Activated T-helper 1 cell treated with anti-CD3 and anti-CD28 coated beads, Interleukin-12 subunit alpha, Interleukin-12 subunit beta, Interleukin-2, Interleukin-4 antibody, amounts not matched to agents 30 ng/mL and 10 ng/mL and 1 ng/mL, durations not matched to agents 14 hours and 24 hours and 36 hours (primary cell): ENCODE measurements at places on chromosomes 2 and 18.

DNA sequence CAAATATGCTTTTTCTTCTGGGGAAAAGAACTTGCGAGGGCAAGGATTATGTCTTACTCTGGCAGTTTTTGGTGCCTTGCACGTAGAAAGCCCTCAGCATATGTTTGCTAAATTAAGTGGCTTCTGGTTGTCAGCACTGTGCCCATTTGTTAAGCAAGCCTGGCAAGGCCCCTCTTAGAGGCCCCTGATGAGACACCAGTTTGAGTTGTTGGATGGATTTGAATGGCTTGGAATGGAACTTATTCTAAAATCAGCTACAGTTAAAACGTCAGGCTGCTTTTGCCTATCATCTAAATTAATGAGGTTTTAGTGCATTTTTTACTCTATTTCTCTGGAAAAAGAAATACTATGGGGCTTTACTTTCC lies 28.2 kb downstream of the TMEM182 start:
- H3K27me3 ChIP-seq = no peaks in the 10 kb centered on the region
- H3K4me1 ChIP-seq = no peaks in the 10 kb centered on the region

DNA sequence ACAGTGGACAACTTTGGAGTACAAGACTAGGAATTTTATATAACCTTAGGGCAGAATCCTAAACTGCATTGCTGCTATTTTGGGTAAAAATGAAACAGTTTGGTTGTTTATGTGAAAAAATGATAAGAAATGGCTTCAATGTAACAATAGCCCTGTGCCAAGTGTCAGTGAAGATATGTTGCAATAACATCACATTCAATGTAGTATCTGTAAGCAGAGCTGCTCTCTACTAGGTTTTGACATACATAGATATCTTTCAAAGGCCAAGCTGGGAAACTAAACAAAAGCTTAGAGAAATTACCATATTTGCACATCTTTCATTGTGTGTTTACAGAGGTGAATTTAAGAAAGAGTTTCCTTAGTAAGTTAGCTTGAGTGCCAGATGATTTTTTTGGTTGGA lies 135.0 kb upstream of the DOK6 start:
- H3K27ac ChIP-seq = no peak overlapping the region
- no peak overlapping the region for H3K4me3 ChIP-seq
- DNase-seq = no peak
- H3K27me3 ChIP-seq = no peaks in the 10 kb centered on the region
- H3K36me3 ChIP-seq = no peaks in the 10 kb centered on the region

DNA sequence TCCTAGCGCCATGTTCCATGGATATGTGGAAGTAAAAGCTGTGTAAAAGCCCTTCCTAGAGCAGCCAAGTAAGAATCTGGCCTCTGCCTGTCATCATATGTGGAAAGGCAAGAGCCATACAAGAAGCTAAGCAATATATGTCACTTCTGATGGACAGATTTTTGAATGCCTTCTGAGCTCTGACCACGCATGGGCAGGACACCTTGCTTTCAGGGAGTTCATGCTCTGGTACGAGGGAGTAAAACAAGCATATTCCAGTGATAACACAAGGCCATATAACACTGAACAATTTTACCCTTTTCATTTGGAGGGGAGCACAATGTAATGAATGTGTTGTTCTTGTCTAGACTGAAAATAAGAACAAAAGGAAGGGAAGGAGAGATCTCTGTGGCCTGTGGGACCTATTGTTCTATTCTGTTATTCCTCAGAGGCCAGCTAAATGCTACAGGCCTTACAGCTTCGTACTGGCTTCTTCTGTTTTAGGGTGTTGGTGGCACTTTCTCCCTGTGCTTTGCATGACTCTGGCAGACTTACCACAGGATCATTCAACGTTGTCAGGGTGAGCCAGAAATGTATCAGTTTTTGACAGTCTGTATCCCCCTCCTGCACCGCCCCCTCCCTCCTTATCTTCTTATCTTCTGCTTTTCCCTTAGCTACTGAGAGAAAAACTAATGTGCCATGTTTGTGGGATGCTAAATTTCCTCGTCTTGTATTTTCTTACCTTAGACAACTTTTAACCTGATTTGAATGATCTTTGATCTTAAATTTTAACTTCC lies 99.5 kb downstream of the MAP4K4 start:
- no peak overlapping the region for H3K4me3 ChIP-seq
- no peaks in the 10 kb centered on the region for H3K27me3 ChIP-seq
- peaks cover 11% of the 10 kb centered on the region for H3K36me3 ChIP-seq
- DNase-seq = no peak
- peaks cover 28% of the 10 kb centered on the region for H3K4me1 ChIP-seq
- H3K27ac ChIP-seq = no peak overlapping the region

- no peaks in the 10 kb centered on the region for H3K36me3 ChIP-seq
- no peaks in the 10 kb centered on the region for H3K4me1 ChIP-seq
- no peak overlapping the region for H3K4me3 ChIP-seq
- H3K27ac ChIP-seq = no peak overlapping the region
- DNase-seq = no peak
- H3K27me3 ChIP-seq = no peaks in the 10 kb centered on the region
Measured at GRCh38 chr2:71715241-71715750, 261.9 kb downstream of the DYSF start.

DNA sequence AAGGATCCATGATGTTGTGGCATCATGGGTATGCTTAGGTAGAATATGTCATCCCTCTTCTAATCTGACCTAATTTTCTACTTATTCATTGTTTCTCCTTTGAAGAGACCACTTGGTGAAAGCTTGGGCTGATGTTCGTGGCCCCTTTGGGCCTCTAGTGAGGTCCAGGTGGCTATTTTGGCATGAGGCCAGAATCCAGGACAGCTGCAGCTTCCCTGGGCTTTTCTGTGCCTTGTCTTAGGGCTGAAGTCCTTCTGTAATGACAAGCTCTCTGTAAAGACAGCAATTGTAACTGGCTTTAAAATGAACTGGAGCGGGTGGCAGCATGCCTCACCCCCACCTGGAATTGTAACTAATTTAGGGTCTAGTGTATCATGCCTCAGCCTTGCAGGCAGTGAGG lies 15.6 kb upstream of the MC2R start:
- no peaks in the 10 kb centered on the region for H3K36me3 ChIP-seq
- DNase-seq = no peak
- no peaks in the 10 kb centered on the region for H3K4me1 ChIP-seq
- H3K27ac ChIP-seq = no peak overlapping the region

DNA sequence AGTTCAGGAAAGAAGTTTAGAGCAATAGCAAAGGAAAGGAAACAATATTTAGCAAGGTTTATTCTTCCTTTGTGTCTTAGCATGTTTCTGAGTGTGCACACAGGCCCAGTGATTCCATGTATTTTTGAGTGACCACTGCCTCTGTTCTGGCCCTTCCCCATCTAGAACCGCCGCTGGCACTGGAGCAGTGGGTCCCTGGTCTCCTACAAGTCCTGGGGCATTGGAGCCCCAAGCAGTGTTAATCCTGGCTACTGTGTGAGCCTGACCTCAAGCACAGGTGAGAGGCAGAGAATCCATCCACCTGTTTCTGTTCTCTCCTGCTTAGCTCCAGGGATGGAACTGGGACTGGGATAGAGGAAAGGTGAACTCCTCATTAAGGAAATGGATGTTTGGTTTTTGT lies 2.4 kb downstream of the REG1A start:
- H3K4me1 ChIP-seq = no peaks in the 10 kb centered on the region
- no peak overlapping the region for H3K27ac ChIP-seq
- H3K4me3 ChIP-seq = no peak overlapping the region
- H3K36me3 ChIP-seq = no peaks in the 10 kb centered on the region
- DNase-seq = no peak

DNA sequence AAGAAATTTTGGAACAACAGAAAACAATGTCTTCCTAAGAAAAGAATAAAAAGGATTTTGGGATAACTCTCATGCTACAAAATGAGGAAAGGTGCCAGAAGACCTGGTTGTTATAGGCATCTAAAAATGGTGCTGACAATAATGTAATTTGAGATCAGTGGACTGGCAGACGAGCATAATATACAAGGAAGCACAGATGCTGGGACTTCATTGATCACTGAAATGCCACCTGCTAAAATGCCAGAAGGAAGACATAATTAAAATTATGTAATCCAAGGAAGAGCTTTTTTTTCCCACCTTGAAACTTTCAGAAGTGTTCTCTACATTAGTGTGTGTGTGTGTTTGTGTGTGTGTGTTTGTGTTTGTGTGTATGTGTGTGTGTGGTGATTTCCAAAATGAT lies 535.9 kb downstream of the XIRP2 start:
- no peak overlapping the region for H3K27ac ChIP-seq
- DNase-seq = no peak
- H3K27me3 ChIP-seq = no peaks in the 10 kb centered on the region

- peaks cover 2% of the 10 kb centered on the region for H3K36me3 ChIP-seq
- H3K4me3 ChIP-seq = peak overlapping the region; percentile 51
- H3K4me1 ChIP-seq = peaks cover 12% of the 10 kb centered on the region
- DNase-seq = no peak
- H3K27ac ChIP-seq = no peak overlapping the region
Measured at GRCh38 chr2:20449501-20450200, 2.8 kb downstream of the RHOB start.

- no peak overlapping the region for H3K27ac ChIP-seq
- no peak for DNase-seq
- H3K4me3 ChIP-seq = no peak overlapping the region
- H3K27me3 ChIP-seq = no peaks in the 10 kb centered on the region
Measured at GRCh38 chr2:122340246-122340645, 584.8 kb downstream of the TSN start.

- H3K27ac ChIP-seq = no peak overlapping the region
- H3K4me3 ChIP-seq = no peak overlapping the region
- no peaks in the 10 kb centered on the region for H3K4me1 ChIP-seq
- no peaks in the 10 kb centered on the region for H3K36me3 ChIP-seq
Measured at GRCh38 chr18:79640875-79641274, 38.7 kb upstream of the CTDP1 start.

GRCh38 chr18:65548316-65548715 lies 202.5 kb upstream of the CDH7 start:
- no peaks in the 10 kb centered on the region for H3K27me3 ChIP-seq
- no peak overlapping the region for H3K27ac ChIP-seq
- no peak overlapping the region for H3K4me3 ChIP-seq
- no peaks in the 10 kb centered on the region for H3K4me1 ChIP-seq
- DNase-seq = no peak

DNA sequence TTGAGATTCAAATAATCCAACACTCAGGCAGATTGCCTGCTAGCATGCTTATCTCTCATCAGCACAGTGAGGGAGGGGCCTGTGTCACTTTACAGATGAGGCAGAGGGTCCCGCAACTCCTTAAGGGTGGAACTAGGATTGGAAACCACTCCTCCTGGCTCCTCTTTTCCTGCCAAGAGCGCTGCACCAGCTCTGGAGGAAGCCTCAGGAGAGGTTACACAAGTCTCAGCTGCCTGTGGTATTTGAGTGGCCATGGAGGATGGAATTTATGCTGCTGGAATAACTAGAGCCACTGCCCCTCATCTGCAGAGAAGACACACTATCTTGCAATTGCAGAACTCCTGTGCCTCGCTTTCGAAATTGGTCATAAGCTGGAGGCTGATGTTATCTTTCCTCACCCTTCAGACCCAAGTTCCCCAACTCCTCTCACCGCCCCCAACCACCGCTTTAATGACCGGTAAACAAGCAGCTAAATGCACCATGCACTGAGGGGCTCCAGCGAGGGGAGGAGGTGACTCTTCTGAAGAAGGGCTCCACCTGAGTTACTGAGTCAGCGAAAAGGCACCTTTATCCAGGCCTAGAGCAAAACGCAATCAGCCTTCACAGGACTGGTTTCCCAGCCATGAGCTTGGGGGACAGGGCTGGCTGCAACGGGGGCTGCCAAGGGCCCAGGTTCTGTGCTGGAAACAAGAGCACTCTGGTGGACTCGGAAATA lies 245.8 kb downstream of the SOX11 start:
- no peaks in the 10 kb centered on the region for H3K36me3 ChIP-seq
- no peak for DNase-seq
- no peak overlapping the region for H3K27ac ChIP-seq
- no peaks in the 10 kb centered on the region for H3K27me3 ChIP-seq

- no peaks in the 10 kb centered on the region for H3K27me3 ChIP-seq
- H3K36me3 ChIP-seq = no peaks in the 10 kb centered on the region
- DNase-seq = no peak
- no peak overlapping the region for H3K27ac ChIP-seq
Measured at GRCh38 chr18:37421341-37422077, 144.1 kb downstream of the CELF4 start.

DNA sequence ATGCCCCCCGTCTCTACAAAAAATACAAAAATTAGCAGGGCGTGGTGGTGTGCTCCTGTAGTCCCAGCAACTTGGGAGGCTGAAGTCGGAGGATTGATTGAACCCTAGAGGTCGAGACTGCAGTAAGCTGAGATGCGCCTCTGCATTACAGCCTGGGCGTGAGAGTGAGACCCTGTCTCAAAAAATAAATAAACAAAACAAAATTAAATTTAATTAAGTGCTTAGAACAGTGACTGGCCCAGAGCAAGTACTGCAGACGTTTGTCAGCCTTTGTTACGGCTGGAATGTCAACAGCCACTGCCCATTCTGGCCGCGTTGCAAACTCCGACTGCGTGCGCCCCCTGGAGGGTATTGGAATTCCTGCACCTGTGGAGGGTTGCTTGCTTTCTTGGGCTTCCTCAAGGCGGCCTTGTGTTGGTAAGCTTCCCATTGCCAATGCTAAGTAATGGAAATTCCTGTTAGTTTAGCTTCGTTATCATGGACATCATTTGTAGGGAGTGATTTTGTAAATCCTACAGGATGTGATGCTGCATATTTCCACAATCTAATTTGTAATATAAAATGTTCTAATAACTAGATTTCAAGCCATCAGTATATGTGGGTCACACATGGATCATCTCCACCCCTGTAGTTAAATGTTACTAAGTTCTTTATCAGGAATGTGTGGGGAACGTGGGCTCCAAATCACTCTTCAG lies 15.9 kb upstream of the ATP6V1B1 start:
- H3K4me3 ChIP-seq = no peak overlapping the region
- peak; percentile 65 for DNase-seq
- H3K27ac ChIP-seq = no peak overlapping the region
- H3K4me1 ChIP-seq = no peaks in the 10 kb centered on the region
- H3K27me3 ChIP-seq = peaks cover 19% of the 10 kb centered on the region
- H3K36me3 ChIP-seq = no peaks in the 10 kb centered on the region

DNA sequence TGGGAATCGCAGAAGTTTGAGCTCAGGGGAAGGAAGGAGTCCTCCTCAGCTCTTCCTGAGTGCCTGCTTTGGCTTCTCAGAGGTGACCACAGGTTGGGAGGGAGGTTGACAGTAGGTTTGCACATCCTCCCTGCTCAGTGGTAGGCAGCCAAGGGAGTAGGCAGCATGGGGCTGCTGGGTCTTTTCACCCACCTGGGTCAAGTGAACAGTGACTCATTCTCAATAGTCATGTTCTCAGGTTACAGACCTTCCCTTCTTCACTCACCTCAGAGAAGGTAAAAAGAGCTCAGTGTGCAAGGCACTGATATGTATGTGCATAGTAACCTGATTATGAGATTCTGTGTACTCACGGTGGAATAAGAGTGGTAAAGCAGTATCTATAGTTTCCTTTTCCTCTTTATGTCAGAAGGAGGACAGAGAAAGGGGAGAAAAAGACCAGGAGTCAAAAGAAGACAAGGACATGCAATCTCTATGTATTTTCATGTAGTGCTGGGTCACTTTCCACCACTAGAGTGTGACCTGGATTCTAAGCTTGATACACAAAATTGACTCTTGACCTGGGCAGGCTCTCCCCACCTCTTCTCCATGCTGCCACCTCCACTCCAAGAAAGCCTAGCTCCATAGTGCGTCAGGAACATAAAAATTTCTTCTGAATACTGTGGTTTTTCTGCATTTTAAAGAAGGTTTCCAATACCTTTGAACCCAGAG lies 36.5 kb upstream of the ASNSD1 start:
- H3K36me3 ChIP-seq = no peaks in the 10 kb centered on the region
- H3K4me3 ChIP-seq = no peak overlapping the region
- H3K27ac ChIP-seq = no peak overlapping the region
- peaks cover 7% of the 10 kb centered on the region for H3K4me1 ChIP-seq
